ENCODE measurements at places on chromosomes 1 and 21.

- DNase-seq = no peak
Measured at GRCh38 chr1:153544453-153545066, 1.0 kb downstream of the S100A4 start.

- peak; percentile 96 for DNase-seq
Measured at GRCh38 chr1:1231400-1232207, at the start of gene SDF4. TSS of gene SDF4 (minus strand) at chr1:1232001. CDS start at chr1:1228772, 3,229 bp downstream.

DNA sequence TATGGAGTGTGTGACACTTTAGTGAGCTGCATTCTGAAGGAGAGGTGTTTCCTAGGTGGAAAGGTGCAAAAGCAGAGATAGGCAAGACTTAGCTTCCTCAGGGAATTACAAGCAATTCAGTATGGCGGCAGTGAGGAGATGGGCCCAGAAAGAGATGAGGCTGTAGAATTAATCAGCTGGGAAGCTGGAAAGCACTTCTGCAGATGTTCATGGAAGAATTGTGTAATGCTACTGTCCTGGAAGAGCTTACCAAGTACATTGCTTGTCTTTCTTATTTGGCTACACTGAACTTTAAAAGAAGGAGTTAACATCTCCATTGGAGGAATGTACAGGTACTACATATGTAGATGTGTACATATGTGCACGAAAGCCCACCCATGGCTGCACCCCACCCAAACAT is 103.7 kb upstream of the DPT start:
- DNase-seq = no peak

DNA sequence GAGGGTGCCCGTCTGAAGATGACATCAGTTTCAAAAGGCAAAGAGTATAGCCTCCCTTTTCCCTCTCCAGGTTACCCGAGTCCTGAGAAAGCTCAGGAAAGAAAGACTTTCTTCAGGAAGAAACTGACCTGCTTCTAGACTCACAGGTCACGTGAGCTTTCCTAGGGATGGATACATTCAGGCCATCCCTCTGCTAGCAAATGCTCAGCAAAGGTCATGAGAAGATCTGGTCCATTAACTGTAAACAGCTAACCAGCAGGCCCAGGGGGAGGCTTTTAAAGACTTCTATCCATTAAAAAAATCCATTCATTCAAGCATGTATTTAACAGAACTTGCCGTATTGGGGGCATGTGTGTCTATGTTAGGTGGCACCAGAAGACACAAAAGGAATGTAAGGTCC is 605.5 kb downstream of the KIF26B start:
- DNase-seq = no peak

- no peak for DNase-seq
Measured at GRCh38 chr1:205670150-205670446, 10.2 kb downstream of the SLC45A3 start.

- DNase-seq = no peak
Measured at GRCh38 chr1:198064181-198064580, 92.6 kb upstream of the NEK7 start.

GRCh38 chr1:9244501-9245229 is 10.1 kb downstream of the H6PD start:
- no peak for DNase-seq

DNA sequence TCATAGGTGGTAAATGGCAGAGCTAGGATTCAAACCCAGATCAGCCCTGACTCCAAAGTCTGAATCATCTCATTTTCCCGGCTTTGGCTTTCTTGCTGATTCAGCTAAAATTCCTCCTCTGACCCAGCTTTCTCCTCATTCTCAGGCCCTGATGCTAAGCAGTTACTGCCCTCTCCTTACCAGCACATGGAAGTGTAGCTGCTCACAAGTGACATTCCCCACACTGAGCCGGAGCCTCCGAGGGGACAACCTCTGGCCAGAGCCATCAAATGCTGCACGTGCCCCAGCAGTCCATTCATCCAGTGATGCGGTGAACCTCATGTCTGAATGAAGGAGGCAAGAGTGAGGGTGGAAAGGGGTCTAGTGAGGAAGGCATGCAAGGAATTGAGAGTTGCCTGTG is 11.1 kb downstream of the ITGA10 start:
- DNase-seq = no peak

DNA sequence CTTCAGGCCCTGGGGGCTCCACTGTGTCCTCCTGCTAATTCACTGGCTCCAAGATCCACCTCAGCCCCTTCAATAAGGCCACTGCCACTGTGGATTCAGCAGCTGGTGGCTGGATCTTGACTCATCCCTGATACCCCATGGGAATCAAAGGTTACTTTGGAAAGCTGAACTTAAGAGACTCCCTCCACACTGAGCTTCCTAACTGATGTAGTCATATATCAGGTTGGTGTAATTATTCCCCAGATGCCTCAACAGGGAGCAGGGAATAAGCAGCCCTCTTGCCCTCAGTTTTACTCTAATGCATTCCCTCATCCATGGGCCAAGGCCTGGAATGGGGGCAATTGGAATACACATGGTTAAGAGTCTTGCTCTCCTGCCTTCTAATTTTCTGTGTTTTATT is 164.6 kb downstream of the FASLG start:
- no peak for DNase-seq

DNA sequence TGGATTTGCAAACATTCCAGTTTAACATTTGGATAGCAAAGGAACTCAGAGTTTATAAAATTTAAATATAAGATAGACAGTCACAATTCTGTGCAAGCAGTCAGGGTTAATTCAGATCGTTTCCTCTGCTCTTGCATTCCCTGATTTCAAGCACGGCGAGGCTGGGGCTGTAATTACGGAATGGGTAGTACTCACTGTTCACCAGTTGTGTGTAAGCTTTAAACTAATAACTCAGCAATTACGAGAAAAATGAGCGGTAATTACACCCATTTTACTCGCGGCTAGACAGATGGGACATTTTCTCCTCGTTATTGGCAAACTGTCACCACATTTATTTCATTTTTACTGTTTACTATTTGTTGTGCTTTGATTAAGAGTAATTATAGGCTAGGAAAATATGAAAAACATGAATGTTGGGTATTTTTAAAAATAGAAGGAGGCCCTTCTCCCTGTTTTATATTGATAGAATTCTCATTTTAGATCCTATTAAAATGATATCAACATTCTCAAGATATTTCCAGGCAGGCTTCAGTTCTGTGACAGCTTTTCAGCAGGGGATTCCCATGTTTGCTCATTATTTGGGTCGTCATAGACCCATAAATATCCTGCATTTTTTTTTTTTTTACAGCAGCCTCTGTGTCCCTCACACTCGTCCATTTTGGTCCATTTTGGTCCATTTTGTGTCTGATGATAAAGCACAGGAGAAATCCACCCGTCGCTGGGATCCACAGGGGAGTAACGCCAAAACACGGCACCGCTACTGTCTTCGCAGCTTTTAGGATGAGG is 208.3 kb downstream of the DSCAM start:
- peak; percentile 89 for DNase-seq

DNA sequence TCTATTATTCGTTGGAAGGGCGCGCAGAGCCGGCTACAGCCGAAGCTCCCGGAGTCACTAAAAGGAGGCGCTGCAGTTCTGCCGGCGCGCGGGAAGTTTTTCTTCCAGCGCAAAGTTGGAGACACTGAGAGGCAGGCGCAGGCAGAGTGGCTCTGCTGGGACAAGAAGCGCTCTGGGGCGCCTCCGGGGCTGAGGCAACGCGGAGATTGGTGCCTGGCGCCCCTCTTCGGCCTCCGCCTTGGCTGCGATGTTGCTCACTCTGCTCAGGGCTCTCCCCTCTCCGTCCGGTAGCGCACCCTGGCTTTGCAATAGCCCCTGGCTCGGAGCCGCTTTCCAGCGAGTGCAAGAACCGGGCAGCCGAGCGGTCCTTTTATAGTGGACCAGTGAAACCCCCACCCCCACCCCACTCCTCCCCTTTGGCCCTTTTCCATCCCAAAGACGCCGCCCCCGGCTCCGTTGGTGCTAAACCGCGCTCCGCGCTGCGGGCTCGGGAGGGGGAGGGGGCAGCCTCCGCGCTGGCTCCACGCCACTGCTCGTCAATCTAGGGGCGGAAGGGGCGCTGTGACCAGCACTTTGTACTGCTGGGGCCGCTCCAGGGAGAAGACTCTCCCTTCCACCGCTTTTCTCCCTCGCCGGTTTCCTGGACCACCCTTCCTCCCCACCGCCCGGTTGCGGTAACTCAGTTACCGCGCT is at the start of gene ADAMTS1:
Gene ADAMTS1 (minus strand): TSS at position 344 of the 693 bp plus-strand sequence. CDS start 455 bp downstream, outside the sequence.
- DNase-seq = peak; percentile 88

DNA sequence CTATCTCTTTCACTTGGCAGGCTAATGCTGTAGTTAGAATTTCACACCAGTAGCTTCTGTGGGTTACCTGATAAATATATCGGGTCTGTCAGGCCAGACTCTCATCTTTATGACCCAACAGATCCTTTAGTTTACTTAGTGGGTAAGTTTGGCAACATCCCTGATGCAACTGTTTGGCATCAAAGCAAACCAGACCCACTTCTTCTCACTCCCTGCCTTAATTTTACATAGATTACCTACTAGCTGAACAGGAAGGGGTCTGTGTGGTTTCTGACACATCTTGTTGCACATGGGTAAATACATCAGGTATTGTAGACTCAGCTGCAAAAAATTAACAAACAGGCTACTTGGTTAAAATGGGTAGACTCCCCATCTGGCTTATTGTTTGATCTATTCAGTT is 3.2 kb upstream of the GUK1 start:
- DNase-seq = no peak

DNA sequence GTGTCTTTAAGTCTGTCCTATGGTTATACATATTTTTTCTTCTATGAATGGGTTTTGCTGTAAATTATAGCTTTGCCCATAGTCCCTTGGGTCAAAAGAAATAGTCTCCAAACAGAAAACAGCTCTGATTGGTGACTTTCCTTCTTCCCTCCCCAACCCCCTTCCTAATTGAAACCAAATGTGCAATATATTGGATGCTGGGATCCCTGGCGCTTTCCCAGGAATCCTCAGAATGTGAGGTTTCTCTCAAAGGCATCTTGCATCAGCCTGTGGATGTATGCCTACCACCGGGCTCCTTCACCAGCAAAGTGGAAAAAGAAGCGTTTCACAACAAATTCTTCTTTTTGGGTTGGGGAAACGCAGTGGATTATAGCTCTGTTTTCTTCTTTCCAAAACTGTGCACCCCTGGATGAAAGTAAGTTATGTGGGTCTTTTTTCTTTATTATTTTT is at the start of gene DDR2:
Gene DDR2 (plus strand): TSS at position 248 of the 450 bp plus-strand sequence. CDS start 86,600 bp downstream, outside the sequence.
- DNase-seq = no peak

GRCh38 chr1:31764312-31765040 is at the start of gene ADGRB2:
TSS of gene ADGRB2 (minus strand) at chr1:31764340. CDS start at chr1:31757221, 7,119 bp downstream.
- DNase-seq = no peak

DNA sequence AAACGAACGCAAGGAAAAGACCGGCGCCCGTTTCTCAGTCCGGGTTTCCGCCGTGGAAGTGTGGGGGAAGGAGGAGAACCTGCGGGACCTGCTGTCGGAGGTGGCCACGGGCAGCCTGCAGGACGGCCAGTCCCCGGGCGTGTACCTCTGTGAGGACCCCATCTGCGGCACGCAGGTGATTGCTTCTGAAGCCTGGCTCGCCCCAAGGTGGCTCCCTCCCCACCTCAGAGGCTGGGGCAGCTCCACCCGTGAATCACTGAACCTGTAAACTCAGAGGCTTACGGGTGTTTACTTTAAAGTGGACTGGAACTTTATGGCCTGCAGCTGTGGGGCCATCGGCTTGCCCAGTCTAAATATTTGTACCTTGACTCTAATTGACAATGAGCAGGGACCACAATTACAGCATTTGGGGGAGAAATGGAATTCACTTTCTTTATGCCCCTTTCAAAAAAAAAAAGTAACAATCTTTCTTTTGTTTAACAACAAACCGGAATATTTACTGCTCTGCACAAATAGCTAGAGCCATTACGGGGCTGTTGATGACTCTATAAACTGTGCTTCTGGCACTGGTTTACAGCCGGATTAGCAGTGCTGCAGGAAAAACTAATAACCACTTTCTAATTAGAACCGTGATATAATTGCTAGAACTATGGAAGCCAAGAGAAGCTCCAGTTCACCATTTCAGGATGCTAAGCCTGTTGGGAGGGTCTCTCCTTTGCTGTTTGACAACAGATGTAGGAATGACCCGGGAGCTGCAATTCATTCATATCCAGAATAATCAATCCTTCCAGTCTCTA is 454.8 kb downstream of the KIF26B start:
- peak; percentile 47 for DNase-seq

DNA sequence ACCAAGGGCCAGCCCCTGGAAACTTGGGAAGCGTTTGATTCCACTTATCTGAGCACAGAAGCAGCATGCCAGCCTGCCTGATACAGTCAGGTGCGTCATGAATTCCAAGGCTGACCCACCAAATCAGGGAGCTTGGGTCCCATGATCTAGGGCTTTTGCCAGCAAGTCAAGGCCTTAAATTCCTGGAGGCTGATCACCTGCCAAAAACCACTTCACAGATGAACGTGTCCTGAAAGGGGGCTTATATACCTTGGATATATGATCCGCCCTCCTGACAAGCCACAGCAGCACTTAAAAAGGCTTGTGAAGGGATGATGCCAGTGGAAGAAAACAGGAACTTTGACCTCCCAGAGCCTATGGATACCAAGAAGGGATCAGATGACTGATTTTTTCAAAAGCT is 24.0 kb upstream of the CLIC6 start:
- DNase-seq = no peak

- no peak for DNase-seq
Measured at GRCh38 chr1:54069791-54070170, 16.4 kb downstream of the TCEANC2 start.

- DNase-seq = no peak
Measured at GRCh38 chr1:6102532-6102845, 56.8 kb downstream of the KCNAB2 start.

- DNase-seq = no peak
Measured at GRCh38 chr1:179187043-179187442, 42.4 kb downstream of the ABL2 start.

GRCh38 chr1:179976970-179977651 is 22.5 kb downstream of the CEP350 start:
- no peak for DNase-seq

GRCh38 chr1:173475564-173476196 is 1.5 kb upstream of the PRDX6 start:
- peak; percentile 18 for DNase-seq

DNA sequence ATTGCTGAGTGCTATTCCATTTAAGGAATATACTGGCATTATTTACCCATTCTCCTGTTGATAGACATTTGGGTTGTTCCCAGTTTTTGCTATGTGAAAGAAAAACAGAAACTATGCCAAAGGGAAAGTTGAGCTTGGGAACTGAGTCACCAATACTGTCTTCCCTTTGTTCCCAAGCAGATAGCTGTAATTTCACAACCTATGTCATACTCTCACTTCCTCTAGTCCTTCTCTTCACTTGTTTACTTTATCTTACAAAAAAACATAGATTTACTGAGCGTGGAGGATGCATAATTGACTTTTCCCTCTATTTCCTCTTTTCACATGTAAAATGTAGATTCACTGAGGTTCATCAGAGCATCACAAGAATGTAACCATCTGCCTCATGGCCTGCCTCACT is 32.4 kb upstream of the PGBD5 start:
- DNase-seq = no peak

DNA sequence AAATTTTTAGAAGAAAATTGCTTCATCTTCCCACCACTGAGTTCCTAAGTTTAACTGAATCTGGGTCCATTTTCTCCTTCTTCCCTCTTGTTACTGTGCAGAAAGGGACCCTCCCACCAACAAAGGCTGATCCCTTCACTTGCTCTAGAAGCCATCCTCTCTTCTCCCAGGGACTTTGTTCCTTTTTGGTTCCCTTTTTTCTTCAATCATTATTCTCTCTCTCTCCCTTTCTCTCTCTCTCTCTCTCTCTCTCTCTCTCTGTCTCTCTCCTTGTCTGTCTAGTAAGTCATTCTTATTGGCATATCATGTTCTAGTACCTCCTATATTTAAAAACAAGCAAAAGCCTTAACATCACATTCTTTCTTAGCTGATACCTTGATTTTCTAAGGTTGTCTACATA is 31.7 kb upstream of the GADD45A start:
- no peak for DNase-seq

GRCh38 chr1:66305927-66306326 is 228.0 kb upstream of the SGIP1 start:
- no peak for DNase-seq

Data from COR-L47 (cell line).